GM12891 (cell line): ENCODE measurements at places on chromosomes 13 and 19.

GRCh38 chr19:35757231-35757748, 461 bp upstream of the HSPB6 start:
- DNase-seq = no peak

DNA sequence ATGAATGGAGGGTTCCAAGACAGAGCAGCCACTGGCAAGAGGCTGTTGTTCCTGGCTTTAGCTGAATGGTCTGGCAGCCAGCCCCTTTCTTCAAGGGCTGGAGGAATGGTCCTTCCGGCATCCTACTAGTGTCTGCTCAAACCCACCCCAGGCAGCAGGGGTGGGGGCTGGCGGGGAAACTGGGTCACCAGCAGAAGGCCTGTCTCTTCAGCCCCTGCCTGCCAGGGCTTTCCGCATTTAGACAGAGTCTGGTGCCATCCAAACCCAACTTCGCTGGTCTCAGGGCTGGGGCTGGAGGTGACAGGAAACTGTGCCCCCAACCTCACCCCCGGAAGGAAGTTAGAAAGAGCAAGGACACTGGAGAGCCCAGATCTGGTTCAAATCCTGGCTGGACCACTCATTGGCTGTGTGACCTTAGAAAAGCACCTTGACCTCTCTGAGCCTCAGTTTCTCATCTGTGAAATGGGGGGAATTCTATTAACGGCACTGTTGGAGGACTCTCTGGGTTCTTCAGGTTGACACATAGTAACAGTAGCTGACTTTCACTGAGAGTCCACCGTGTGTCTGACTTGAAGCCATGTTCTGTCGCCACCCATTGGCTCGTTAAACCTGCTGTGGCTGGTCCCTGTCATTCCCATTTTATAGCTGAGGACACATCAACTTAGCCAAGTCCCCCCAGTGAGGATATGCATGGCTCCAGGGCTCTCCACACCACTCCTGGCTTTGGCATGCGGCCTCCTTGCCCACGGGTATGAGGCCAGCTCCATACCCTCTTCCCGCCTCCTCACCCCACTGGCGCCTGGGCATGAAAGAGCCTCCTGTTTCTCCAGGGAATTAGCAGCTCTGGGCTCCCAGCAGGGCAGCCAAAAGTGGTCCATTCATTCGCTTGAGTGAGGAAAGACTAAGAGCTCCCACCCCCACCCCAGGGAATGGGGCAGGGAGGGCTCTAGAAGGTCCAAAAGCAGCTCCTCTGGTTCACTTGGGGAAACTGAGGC, 2.5 kb upstream of the NR2C2AP start:
- no peak for DNase-seq

DNA sequence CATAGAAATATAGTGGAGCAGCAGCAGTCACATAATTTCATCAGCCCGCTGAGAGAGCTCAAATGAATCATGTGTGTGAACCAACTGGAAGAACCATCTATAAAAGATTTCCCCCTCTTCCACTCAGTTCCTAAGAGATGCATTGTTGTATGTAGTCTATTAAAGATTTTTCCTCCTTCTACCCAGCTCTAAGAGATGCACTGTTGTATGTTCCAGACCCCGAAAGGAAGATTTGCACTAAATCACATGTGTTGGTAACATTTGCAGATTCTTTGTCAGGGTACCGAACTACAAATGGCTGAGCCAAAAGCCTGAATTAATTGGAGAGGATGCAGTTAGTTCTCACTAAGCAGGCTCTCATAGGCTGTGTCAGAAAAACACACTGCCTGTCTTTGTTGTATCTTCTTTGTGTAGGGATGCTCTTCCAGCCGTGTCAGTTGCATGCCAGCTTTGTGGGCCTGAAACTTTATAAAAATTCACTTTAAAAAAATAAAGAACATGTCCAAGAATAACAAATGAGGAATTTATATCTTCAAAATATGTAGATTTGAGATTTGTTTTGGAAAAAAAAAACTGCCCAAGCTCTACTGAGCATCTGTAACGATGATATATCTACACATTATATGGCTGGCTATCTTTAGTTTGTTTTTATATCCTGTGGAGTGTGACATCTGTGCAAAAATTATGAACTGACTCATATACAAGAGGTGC, 223.1 kb downstream of the MZT1 start:
- DNase-seq = no peak

GRCh38 chr19:46073268-46073922, 32.6 kb upstream of the IGFL4 start:
- no peak for DNase-seq

DNA sequence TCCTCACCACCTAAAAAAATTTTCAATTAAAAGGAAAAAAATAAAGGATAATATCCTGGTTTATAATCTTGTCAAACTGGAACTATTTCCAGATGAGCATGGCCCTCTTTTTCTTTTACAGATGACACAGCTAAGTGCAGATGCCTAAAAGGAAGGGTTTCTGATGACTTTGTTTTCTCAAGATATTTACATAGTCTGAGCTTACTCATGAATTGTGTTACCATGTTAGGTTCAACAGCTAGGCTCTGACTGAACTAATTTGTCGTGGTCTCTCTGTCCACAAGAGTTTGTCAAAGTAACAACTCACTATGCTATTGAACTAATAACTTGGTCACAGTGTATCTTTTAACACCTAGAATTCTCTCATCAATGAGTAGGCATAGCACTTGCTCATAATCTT, 780.8 kb downstream of the GPC5 start:
- no peak for DNase-seq

- DNase-seq = no peak
These were observed 558.2 kb downstream of the SLITRK6 start for GRCh38 chr13:85241060-85241459.

DNA sequence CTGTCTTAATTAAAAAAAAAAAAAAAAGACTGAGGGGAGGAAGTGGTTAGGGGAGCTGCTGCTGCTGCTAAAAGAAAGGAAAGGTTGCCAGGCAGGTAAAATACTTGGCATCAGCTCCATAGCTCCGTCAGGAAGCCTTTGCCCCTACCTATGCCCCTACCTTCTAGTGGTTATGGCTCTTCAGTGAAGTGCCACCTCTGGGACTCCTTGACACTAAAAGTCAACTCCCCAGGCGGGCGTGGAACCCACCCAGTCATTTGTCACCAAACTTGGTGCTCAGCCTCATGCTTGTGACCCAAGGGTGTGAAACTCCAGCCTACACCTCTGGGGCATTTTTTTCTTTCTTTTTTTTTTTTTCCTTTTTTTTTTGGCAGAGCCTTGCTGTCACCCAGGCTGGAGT, 4.9 kb upstream of the NECTIN2 start:
- DNase-seq = no peak

- no peak for DNase-seq
These were observed 157.9 kb downstream of the COL4A1 start for GRCh38 chr13:110149036-110149435.
